Central memory CD4-positive, alpha-beta T cell (primary cell): ENCODE measurements at places on chromosomes 4 and X.
A peak's percentile ranks its signal among the peaks of the same experiment; 100 is the strongest.

- DNase-seq, result no peak
These were observed 187.9 kb downstream of the EPHA5 start for GRCh38 chr4:65482410-65482809.

GRCh38 chr4:154033921-154034320 lies 245.0 kb upstream of the SFRP2 start:
- DNase-seq, result no peak

GRCh38 chr4:181909368-181909767 lies 333.8 kb upstream of the TENM3 start:
- no peak for DNase-seq

DNA sequence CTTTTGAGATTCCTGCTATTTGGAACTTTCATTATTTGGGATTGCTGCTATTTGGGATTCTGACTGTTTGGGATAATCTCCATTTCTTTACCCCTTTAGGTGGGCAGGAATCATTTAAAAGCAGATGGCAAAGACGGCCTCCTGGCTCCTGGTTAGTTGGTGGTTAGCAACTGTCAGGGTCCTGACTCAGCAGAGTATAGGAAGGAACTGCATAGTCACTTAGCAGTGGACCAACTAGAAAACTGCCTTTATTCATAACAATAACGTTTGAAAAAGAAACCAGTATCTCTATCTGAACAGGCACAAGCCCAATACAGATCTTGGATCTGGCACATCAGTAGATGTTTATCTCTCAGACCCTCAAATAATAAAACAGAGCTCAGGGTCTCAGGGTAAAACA lies 469.7 kb upstream of the FGF16 start:
- DNase-seq, result no peak

GRCh38 chrX:38103857-38104812 lies 97.8 kb downstream of the SYTL5 start:
- peak; percentile 3 for DNase-seq

DNA sequence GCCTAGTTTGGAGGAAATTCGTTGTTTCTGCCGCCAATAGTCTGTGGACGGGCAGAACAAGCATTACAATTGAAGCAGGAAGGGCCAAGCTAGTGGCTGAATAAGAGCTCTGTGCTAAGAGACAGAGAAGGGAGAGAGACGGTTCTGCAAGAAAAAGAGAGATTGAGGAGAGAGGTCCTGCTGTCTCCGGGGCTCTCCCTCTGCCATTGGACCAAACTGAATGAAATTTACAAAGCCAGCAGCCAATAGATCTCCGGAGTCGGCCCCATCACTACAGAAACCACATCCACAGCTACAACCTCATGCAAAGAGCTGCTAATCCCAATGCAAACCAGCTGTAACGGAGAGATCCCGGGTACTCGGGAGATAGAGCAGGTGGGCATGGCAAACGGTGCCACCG lies at the start of gene NLGN4X:
Gene NLGN4X (minus strand): TSS at position 148 of the 400 bp plus-strand sequence. CDS start 77,401 bp downstream, outside the sequence.
- DNase-seq, result no peak

DNA sequence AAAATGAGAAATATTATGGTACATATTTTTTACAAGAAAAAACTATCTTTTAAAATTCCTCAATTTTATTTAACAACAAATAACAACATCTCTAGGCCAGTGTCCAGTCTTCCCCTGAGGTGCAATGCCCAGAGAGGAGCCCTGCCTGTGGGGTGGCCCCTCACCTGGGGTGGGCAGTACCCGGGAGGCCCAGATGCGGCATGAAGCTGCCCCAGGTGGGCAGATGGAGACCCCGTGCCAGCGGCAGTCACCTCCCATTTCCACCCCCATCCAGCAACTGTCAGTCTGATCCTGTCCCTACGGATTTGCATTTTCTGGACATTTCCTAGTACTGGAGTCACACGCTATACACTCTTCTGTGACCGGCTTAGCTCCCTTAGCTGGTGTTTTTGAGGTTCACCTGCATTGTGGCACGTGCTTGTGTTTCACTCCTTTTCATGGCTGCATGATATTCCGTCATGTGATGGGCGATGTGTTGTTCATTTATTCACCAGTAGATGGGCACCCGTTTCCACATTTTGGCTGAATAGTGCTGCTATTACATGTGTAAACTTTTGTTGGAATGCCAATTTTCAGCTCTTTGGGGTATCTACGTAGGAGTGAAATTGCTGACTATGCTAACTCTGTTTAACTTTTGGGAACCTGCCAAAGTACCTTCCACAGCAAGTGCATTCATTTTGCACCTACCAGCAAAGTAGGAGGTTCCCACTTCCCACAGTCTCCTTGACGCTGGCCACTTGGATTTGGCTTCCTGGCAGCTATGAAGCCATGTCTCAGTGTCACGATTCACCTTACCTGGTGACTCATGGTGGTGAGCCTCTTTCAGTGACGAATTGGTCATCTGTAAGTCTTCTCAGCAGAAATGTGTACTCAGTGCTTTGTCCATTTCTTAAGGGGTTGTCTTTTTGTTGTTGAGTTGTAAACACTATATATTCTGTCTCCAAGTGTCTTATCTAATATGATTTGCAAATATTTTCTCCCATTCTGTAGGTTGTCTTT lies 11.7 kb upstream of the MAEA start:
- no peak for DNase-seq

DNA sequence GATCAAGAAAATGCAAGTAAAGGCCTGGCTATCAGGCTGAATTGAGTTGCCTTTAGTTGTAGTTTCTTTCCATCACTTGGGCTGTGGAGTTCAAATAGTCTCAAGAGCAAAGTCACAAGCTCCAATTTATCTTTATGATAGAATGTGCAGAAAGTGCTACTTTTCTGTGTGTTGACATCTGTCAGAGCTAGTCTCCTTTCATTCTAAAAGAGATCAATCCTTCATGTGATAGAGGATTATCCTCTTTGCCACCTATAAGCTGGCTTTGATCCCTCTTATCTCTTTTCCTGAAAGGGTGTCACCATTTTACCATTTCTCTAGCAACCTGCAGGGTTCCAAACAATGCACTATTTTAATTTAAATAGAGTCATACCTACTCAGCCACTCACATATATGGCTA lies 224.9 kb downstream of the TEX13A start:
- no peak for DNase-seq

- DNase-seq, result no peak
These were observed 930.7 kb upstream of the PCDH10 start for GRCh38 chr4:132218406-132218805.

GRCh38 chrX:94742772-94743171 lies 1068.8 kb downstream of the FAM133A start:
- DNase-seq, result no peak

DNA sequence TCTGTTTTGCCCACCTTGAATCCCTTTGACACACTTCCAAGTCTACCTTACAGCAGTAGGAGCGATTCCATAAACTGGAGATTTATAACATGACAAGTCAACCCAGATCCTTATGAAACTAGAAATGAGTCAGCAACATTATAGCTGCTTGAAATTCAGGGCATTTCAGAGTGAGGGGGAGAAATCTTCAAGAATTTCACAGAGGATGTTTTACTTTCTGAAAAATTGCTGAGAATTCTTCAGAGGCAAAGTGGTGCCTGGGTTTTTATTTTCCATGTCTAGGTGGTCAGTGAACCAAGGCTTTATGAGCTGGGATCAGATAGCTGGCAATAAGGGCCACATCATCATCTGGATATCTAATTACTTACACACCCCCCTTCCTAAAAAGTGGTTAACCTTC lies 119.8 kb downstream of the PPARGC1A start:
- DNase-seq, result no peak

DNA sequence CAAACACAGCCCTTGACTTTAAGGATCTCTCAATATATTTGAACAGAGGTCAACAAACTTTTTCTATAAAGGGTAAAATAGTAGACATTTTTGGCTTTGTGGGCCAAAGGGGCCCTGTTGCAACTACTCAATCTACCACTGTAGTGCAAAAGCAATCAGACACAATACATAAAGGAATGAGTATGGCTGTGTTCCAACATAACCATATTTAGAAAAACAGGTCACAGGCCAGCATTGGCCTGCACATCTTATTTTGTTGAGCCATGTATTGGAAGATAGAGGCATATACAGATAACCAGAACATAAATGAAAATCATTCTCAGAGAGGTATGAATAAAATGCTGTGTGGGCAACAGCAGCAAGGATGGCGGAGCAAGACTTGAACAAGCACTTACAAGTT lies 49.8 kb downstream of the MID1 start:
- DNase-seq, result no peak

GRCh38 chr4:151801547-151802516 lies 41.0 kb upstream of the GATB start:
- DNase-seq, result peak; percentile 43

DNA sequence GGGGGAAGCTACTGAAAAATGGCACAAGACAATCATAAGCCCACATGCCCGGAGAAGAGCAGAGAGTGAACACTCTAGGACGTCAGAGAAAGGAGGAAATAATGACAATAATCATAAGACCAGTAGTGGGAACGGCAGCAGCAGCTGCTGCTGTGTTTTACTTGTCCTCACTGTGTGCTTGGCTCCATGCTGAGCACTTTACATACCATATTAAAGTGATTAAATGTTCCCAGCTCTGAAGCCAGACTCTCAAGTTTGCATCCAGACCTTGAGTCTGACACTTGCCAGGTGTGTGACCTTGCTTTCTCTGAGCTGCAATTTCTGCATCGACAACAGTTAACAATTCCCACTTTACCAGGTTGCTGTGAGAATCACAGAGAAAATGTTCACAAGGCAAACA lies 255.4 kb downstream of the SPANXN1 start:
- DNase-seq, result no peak

GRCh38 chr4:77158487-77158861 lies 1.5 kb downstream of the CCNG2 start:
- DNase-seq, result peak; percentile 2

DNA sequence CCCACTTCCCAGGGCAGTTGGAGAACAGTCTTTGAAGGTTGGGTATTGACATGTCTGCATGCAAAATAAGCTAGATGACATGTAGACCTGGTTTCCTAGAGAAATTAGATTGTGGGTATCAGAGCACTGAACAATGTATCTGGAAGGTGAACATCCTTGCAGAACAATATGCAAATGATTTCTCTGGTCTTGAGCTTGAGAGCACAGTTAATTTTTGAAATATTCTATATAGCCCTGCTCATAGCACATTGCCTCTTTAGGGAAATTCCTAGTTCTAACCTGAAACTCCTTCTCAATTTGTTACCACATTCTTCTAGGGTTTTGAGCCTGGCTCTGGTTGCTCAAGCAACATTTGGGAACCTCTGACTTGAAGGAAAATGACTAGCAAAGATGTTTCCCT lies 41.6 kb upstream of the LAS1L start:
- DNase-seq, result no peak

DNA sequence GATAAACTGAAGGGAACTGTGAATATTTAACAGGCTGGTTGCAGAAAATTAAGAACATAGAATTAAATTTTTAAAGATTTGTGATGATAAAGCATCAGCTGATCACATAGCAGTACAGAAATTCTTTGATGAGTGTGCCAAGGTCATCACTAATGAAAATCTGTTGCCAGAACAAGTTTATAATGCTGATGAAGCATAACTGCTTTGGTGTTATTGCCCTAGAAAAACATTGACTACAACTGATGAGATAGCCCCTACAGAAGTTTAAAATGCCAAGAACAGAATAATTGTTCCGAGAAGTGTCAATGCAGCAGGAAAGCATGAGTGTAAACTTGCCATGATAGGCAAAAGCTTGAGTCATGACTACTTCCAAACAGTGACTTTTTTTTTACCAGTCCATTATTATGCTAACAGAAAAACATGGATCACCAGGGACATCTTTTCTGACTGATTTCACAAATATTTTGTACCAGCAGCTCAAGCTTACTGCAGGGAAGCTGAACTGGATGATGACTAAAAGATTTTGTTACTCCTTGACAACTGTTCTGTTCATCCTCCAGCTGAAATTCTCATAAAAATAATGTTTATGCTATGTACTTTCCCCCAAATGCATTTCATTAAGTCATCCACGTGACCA lies 1136.6 kb downstream of the FAT4 start:
- DNase-seq, result no peak

DNA sequence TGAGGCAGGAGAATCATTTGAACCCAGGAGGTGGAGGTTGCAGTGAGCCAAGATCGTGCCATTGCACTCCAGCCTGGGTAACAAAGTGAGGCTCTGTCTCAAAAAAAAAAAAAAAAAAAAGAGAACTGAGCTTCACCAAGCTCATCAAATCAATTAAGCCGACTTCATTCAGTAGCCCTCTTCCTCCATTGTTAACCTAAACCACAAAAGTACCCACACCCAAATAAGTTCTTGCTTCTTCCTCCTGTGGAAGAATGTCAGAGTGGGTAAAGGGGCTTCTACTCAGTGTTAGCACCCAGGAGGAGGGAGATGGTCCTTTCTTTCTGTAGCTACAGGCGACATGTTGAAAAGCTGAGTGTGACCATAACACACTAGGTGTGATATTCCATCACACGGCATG lies 58.6 kb upstream of the CHRNA9 start:
- DNase-seq, result no peak

- no peak for DNase-seq
These were observed 29.8 kb downstream of the CD99L2 start for GRCh38 chrX:150868625-150869024.
